NCI-H1436 treated with DMSO at 0.1 percent for 48 hours (cell line): ENCODE measurements at places on chromosomes 6 and 20.

DNA sequence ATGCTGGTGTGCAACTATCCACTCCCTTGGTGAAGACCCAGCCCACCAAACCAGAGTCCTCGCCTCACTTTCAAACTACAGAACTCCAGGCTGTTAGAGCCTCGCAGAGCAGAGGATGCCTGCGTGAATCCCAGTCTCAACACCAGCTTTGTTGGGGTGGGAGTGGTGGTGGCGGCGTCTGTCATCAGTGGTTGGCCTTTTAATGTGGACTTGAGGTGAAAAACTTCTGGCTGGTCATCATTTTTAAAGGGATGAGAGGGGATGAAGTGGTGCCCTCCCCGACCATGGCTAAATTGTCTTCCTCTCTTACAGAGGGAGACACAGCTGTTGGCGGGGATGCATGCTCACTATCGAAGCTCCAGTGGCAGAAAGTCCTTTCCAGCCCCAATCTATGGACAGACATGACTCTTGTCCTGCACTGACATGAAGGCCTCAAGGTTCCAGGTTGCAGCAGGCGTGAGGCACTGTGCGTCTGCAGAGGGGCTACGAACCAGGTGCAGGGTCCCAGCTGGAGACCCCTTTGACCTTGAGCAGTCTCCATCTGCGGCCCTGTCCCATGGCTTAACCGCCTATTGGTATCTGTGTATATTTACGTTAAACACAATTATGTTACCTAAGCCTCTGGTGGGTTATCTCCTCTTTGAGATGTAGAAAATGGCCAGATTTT is 54.9 kb downstream of the EZR start:
- DNase-seq: no peak

DNA sequence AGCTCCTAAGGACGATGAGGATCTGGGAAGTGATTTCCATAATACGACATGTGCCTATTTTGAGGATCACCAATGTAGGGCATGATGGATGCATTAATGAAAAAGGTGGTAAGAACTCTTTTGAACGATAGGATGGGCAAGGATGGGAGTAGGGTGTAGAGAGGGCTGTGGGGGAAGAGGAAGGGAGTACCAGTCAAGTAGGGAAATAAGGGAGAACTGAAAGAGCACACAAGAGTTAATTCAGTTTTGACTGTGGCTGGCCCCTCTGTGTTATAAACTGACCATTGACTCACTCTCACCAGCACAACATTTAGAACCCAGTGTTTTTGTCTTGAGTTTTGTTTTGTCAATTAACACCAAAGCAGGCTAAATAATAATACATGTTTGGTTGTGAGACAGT is 33.0 kb downstream of the SLC35D3 start:
- no peak for DNase-seq

GRCh38 chr6:122153557-122153956 is 245.9 kb upstream of the HSF2 start:
- DNase-seq: no peak

- no peak for DNase-seq
Observed at GRCh38 chr6:110357664-110358552, at the start of gene METTL24. Gene METTL24 (minus strand): TSS chr6:110358349. CDS start chr6:110358272, 77 bp downstream.

DNA sequence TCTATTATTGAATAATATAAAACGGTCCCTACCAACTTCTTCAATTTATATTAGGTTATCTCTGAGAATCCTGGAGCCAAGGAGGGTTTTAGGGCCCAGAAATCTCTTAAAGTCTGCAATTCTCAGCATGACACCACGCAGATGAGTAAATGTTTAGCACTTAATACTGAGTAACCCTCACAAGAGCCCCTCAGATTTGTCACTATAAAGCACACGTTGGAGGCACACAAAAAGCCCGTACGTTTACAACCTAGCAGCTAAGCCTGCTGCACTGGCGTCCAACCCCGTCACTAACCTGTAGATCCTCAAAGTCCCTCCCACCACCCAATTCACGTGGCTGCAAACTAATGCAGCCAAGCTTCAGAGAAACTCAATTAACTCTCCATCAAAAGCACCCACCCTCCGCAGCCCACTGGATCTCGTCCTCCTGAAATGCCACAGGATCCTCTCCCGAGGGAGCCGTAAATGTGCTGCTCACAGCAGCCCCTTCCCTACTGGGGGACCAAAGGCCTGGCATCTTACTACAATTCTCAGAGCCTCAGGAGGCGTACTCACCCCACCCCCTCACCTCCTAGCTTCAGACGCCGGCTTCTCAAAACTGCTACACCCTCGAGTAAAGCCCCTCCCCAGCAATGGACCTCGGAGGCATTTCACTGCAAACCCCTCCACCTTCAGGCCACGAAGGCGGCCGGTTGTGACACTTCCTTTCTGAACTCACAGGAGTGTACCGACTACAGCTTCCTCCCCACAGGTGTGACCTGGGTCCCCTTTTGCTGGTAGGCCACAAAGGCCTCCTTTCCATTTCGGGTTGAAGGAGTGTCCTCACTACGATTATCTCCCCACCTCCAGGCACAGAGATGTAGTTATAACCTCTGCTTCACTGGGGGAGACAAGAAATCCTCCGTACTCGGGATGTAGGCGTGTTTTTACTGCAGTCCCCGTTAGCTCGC is 909 bp downstream of the CPNE1 start:
- DNase-seq: no peak
